SJCRH30 (cell line): ENCODE measurements at places on chromosomes 7 and 10. TPM values are rescaled to one million over a fixed set of nuclear protein-coding genes. Genes with fewer than 3 reads are reported as not detected.

DNA sequence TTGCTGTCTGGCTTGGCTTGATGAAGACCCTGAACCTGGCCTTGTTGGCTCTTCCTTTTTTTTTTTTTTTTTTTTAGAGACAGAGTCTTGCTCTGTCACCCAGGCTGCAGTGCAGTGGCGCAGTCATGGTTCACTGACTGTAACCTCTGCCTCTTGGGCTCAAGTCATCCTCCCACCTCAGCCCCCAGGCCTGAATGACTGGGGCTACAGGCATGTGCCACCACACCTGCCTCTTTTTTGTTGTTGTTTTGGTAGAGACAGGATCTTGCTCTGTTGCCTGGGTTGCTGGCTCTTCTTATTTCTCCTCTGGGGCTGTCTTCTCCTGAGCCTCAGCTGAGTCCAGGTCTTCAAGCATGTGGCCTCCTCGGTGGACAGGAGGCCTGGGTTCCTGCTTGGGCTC is 44.7 kb downstream of the PRF1 start:
- H3K27ac ChIP-seq: no peak overlapping the region
- no peak for DNase-seq
- H3K4me1 ChIP-seq: peaks cover 9% of the 10 kb centered on the region; the same call in 1 of the 2 replicates

GRCh38 chr7:141600168-141601006 is 49.2 kb downstream of the AGK start:
- H3K27ac ChIP-seq: no peak overlapping the region
- H3K4me1 ChIP-seq: no peaks in the 10 kb centered on the region
- H3K4me3 ChIP-seq: no peak overlapping the region
- no peaks in the 10 kb centered on the region for H3K27me3 ChIP-seq
- H3K36me3 ChIP-seq: peaks cover 8% of the 10 kb centered on the region

- no peaks in the 10 kb centered on the region for H3K36me3 ChIP-seq
- no peak for DNase-seq
- no peaks in the 10 kb centered on the region for H3K4me1 ChIP-seq
- H3K27me3 ChIP-seq: no peaks in the 10 kb centered on the region
Observed at GRCh38 chr7:49631960-49632359, 141.5 kb upstream of the VWC2 start.

- no peak overlapping the region for H3K27ac ChIP-seq
- no peak overlapping the region for H3K4me3 ChIP-seq
- H3K27me3 ChIP-seq: no peaks in the 10 kb centered on the region
Observed at GRCh38 chr10:13792006-13792405, 205.2 kb downstream of the PRPF18 start.

KCNIP2 gene
- total RNA-seq: 0.81 and 1.1 TPM in 2 replicates

DNA sequence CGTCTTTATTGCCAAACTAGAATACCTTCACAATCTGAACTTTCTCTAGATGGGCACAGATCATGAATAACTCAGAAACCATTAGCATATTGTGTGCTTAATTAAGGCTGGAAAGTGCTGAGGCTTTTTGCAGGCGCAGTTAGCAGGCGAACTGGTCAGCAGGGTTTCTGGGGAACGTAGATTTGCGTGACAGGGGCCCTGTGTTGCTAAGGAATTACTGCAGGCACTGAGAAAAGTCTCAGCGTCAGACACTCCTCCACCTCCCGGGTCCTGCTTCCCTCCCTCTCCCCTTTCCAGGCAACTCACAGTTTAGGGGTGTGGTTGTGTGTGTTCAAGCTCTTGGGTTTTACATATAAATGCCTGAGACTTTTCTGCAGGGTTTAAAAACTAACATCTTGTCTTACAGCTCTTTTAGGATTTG is 2.2 kb downstream of the MAP3K8 start:
- H3K27me3 ChIP-seq: peaks cover 12% of the 10 kb centered on the region
- no peak overlapping the region for H3K4me3 ChIP-seq

DNA sequence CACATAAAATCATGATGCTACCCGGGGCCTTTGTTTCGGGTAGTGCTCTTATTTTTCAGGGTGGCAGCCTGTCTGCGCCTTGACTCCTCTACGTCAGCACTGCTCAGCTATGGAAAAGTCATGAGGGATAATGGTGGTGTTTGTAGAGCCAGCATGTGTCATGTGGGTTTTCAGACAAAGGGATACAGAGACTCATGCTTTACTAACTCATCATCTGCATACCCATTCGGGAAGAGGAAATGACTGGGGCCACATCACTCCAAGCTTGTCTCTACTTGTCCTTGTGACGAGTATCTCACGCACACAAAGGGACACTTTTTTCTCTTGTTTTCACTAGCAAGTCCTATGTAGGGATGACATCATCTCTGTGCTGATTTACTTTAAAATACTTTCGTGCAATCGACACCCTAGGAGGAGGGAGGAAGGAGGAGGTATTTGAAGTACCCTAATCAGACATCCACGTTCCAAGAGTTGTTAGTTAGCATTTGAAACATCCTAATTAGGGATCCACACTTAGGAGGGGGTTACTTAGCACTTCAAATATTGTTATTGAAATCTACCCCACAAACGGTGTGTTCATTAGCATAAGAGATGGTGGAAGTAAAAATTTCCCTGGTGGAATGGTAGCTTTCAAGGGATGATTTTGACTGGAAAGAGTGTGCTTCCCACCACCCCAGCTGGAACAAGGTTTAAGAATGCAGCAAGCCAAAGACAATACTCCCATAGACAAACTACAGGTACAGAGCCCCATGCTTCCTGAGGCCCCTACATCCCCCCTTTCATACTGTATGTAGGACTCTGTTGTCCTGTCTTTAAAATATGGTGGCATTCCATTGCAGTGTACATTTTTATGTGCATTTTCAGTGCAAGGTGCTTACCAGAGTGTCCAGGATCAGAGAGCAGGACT is 52.0 kb downstream of the THNSL1 start:
- H3K4me1 ChIP-seq: peaks cover 36% of the 10 kb centered on the region
- no peak overlapping the region for H3K27ac ChIP-seq
- H3K27me3 ChIP-seq: no peaks in the 10 kb centered on the region
- no peaks in the 10 kb centered on the region for H3K36me3 ChIP-seq
- DNase-seq: no peak

GRCh38 chr10:89738551-89739209 is 37.3 kb downstream of the KIF20B start:
- H3K27ac ChIP-seq: no peak overlapping the region
- H3K4me3 ChIP-seq: no peak overlapping the region
- H3K27me3 ChIP-seq: no peaks in the 10 kb centered on the region
- DNase-seq: no peak
- H3K36me3 ChIP-seq: peaks cover 39% of the 10 kb centered on the region

- H3K4me1 ChIP-seq: peaks cover 20% of the 10 kb centered on the region
- H3K27ac ChIP-seq: peak overlapping the region; percentile 42
- H3K4me3 ChIP-seq: peak overlapping the region; percentile 17
Observed at GRCh38 chr10:132627666-132628531, 90.3 kb downstream of the INPP5A start.
